ENCODE measurements at places on chromosomes 12 and 14.

DNA sequence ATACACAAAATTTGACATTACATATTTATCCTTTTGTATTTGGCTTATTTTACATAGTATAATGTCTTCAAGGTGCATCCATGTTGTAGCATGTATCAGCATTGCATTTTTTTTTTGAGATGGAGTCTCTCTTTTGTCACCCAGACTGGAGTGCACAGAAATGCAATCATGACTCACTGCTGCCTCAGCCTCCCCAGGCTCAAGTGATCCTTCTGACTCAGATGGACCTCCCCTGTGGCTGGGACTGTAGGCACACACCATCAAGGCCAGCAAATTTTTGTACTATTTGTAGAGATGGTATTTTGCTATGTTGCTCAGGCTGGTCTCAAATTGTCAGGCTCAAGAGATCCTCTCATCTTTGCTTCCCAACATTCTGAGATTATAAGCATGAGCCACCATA, 214.4 kb upstream of the ALG10B start:
- no peak for DNase-seq

- no peak for DNase-seq
Measured at GRCh38 chr12:83005534-83006197, 319.0 kb downstream of the TMTC2 start.

DNA sequence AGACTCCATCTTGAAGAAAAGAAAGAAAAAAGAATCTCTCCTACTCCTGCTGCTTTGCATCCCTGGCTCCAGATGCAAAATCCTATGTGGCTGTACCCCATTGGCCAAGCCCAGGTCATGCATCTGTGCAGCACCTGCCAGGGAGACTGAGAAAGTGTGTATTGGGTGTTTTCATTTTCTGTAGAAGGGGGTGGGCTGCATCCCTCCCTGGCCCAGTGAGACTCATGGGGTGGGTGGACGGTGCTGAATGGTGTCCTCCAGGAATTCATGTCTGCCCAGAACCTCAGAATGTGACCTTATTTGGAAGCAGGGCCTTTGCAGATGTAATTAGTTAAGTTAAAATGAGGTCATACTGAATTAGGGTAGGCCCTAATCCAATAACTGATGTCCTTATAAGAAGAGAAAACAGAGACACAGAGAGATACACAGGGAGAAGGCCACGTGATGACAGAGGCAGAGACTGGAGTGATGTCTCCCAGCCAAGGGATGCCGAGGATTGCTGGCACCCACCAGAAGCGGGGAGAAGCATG, 23.2 kb downstream of the MOAP1 start:
- DNase-seq: no peak

- peak; percentile 47 for DNase-seq
Measured at GRCh38 chr12:88241862-88242570, 99.9 kb downstream of the TMTC3 start.

GRCh38 chr12:122965851-122966742, at the start of gene ABCB9:
Gene ABCB9, minus strand, starts transcription at chr12:122966463. Its CDS starts 6,228 bp downstream, at chr12:122960235.
- DNase-seq: peak; percentile 95

DNA sequence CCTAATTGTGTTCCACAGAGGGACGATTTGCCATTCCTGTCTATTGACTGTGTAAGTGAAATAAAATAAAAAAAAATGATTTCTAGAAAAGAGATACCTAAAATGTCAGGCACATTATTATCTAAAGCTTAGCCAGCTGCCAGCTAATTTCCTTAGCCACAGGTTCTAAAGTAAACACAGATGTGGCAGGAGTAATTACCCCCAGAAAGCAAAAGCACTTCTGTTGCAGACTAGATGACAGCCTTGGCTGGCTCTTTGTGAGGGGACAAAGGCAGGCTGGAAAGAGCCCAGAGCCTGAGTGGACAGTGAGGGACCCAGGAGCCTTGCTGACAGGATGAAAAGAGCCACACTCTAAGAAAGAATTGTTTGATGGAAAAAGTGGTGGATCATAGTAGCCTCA, 418.1 kb downstream of the LRIG3 start:
- DNase-seq: no peak
